ENCODE measurements at places on chromosomes 12 and 14.

DNA sequence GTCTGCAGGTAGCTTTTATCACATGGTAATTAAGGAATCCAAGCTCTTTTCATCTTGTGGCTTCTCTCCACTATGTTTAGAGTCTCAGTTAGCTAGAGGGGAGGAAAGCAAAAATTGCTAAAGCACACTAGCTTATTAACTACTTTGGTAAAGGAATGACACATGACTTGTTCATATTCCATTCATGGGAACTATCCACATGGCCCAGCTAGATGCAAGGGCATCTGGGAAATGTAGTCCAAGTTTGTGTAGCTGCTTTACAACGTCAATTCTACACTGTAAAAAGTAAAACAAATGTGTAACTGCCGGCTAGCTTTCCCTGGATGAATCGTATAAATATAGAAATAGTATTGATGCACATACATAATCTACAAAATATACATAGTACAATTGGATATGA is 244.5 kb upstream of the LRFN5 start:
- DNase-seq, result no peak

GRCh38 chr12:1567852-1568251 is 26.5 kb downstream of the FBXL14 start:
- DNase-seq, result no peak

- DNase-seq, result no peak
Measured at GRCh38 chr12:69055280-69055679, 122.3 kb upstream of the CPM start.

- DNase-seq, result no peak
Measured at GRCh38 chr12:8088574-8088973, 6.5 kb downstream of the NECAP1 start.

DNA sequence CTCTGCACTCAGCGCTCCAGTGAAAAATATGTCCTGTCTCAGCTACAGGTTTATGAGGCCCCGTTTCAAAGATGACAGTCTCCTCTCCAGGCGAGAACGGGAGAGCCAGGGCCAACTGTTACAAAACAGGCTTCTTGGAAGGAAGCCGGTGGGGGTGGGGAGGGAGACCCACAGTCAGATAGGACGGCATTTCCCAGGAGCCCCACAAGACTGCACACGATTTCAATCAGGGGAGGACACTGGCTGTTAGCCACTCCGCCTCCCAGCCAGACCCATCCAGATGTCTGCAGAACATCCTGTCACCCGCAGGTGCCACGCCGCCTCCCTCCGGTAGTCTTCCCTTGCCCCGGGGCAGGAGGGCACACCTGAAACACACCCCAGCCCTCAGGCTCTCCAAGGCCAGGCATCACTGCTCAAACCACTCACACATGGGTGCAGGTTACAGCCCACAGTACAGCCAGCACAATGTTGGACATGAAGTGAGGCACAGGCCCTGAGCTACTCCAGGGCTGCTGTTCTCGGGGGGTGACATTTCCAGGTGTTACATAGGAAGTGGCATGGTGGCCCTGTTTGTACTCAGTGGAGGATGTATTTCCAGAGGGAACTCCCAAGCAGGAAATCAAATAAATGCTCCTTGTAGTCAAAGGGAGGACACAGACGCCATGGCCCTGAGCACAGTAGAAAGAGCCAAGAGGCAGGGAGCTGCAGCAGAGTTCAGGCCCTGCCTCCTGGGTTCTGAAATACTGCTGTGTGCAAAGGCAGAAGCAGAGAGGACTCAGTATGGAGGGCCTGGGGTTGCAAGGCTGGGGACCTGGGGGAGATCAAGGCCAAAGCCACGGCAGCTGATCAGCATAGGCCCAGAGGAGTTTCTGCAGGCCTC is 138.1 kb downstream of the BCL11B start:
- DNase-seq, result no peak

DNA sequence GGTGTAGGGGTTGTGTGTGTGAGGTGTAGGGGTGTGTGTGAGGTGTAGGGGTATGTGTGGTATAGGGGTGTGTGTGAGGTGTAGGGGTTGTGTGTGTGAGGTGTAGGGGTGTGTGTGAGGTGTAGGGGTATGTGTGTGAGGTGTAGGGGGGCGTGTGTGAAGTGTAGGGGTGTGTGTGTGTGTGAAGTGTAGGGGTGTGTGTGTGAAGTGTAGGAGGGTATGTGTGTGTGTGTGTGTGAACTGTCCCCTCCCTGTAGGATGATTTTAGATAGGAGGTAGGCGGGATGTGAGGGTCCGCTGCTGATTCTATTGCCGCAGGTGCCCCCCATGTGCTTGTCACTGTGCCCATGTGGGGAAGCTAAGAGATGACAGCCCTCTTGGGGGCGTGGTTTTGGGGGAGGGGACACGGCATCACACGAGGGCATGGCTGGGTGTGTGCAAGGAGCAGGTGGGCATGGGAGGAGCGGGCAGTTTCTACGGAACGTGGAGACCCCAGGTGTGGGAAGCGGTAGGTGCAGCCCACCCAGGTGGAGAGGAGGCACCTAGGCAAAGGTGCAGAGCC is 88.5 kb downstream of the DDX51 start:
- no peak for DNase-seq

DNA sequence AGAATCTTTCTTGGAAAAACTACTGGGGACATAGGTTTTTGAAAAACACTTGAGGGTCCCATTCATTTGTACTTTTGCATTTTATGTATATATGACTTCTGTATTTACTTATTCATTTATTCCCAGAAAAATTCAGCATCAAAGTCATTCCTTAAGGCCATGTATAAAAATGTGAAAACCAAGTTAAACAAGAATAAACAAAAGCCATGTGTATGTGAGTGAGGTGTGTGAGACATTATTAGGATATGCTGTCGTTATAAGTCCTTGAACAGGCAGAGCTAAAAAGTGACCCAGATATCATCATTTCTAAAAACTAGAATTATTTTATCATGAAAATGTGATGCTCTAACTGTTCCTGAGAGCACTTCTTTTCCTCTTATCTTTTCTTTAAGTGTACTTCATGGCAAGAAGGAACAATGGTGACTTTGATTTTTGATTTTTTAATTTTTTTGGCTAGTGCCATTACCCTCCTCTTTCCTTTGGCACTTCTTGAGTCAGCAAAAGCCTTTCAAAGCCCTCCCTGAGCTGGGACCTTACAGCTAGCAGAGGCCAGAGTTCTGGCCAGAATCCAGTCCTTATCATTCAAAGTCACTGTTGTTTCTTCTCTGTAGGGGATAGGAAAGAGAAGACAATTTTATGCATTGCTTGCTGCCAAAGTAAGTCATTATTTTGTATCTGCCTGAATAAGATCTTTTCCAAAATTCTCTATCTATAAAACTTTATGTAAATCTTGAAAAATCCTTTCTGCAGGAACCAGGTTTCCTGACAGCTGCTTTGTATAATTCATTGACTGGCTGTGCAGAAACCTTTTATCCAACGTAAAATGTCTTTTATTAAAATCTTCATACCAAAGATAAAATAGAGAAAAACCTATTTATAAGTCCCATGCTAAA is 419.7 kb upstream of the PRICKLE1 start:
- no peak for DNase-seq

GRCh38 chr12:24728366-24728765 is 220.5 kb downstream of the BCAT1 start:
- no peak for DNase-seq

DNA sequence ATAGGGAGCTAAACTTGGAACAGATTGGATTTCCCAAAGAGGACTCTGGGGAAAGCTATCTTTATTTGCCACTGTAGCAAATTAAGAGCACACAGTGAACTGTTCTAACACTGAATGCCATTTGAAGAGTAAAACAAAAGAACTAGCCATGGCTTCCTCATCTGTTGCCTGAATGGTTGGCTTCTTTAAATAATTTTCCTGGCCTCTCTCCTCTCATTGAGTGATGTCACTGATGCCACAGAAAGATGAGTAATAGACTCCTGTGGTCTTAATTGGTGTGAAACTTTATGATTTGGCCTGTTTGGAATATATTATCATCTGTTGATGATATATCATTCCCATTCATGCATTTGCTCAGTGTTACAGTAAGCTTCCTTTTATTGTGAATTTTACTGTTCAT is 42.5 kb downstream of the WDR20 start:
- no peak for DNase-seq

- no peak for DNase-seq
Measured at GRCh38 chr14:102419716-102420115, 57.0 kb downstream of the TECPR2 start.

DNA sequence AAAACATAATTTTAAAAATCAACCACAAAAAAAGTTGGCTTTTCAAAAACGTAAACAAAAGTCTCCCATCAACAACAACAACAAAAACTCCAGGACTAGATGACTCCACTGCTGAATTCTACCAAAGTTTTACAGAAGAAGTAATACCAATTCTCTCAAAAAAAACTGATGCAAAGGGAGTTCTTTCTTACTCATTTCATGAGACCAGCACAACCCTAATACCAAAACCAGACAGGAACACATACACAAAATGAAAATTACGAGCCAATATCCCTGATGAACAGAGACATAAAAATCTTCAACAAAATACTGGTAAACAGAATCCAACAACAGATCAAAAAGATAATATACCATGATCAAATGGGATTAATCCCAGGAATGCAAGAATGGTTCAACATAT is 147.3 kb downstream of the BTG1 start:
- DNase-seq, result no peak

GRCh38 chr12:22116376-22116775 is 70.4 kb downstream of the CMAS start:
- no peak for DNase-seq

DNA sequence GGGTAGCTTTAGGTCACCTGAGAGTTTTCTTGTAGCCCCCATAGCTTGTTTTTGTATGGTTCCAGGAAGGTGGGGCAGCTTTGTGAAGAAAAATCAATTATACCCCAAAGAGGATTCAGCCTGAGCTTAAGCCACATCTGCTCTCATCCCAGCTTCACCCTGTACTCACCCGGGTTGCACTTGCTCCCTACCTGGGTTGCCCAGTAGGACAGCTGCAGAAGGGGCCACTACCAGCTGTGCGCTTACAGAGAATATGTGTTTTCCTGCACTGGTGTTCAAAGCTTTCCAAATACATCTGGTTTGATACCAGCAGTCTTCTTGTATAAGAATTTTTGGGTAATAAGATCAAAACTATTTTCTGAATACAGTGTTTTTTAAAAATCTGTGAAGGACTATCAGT is 3.0 kb upstream of the SLC38A1 start:
- no peak for DNase-seq

- DNase-seq, result no peak
Measured at GRCh38 chr12:41919526-41920261, 225.0 kb downstream of the GXYLT1 start.
